ENCODE measurements at places on chromosomes 5 and 9.

- no peak for DNase-seq
Observed at GRCh38 chr9:128091571-128091970, 23.5 kb downstream of the SLC25A25 start.

GRCh38 chr9:117737721-117738226, 33.6 kb downstream of the TLR4 start:
- DNase-seq, result no peak

- DNase-seq, result no peak
Observed at GRCh38 chr9:125674981-125675973, 31.7 kb downstream of the MAPKAP1 start.

DNA sequence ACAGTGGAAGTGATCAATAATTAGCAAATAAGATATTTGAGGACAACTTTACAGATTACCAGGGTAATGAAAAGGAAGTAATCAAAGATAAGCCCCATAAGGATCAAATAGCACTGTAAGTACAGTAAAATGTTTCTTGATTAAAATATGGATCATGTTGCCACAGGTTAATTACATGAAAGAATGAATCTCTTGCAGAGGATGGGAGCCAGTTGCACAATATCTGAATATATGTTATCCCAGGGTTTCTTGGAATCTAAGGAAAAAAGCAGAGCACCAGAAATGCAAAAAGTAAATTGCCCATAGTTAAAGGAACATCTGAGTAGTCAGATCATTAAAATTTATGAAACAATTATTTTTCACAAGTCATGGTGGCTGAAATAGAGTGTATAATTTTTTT, 13.8 kb upstream of the SRP19 start:
- DNase-seq, result no peak

- no peak for DNase-seq
Observed at GRCh38 chr5:9888501-9888901, 258.4 kb upstream of the TAS2R1 start.

- DNase-seq, result no peak
Observed at GRCh38 chr9:134686896-134687295, 45.3 kb downstream of the COL5A1 start.

DNA sequence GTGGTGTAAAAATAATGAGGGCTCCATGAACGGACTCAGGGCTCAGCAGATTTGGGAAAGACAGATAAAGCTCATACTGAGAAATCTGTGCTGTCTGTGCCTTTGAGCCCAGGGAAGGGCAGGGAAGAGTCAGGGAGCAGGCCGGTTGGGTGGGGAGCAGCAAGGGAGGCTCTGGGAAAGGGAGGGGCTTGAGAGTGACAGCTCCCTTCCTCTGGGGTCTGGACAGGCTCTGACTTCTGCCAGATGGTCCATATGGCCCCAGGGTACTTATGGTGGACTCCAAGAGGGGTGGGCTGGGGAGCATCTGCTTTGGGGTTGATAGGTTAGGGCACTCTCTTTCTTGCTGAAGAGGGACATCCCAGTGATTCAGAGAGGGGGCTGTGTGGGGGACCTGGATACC, 2.1 kb downstream of the NPR2 start:
- no peak for DNase-seq

GRCh38 chr9:93436218-93436617, 15.3 kb upstream of the FAM120A start:
- DNase-seq, result no peak

- DNase-seq, result no peak
Observed at GRCh38 chr5:132269635-132270334, 12.3 kb downstream of the PDLIM4 start.

GRCh38 chr5:56088967-56089829, 94.4 kb upstream of the IL6ST start:
- DNase-seq, result no peak

- DNase-seq, result no peak
Observed at GRCh38 chr9:93900436-93900819, 54.7 kb downstream of the BARX1 start.

DNA sequence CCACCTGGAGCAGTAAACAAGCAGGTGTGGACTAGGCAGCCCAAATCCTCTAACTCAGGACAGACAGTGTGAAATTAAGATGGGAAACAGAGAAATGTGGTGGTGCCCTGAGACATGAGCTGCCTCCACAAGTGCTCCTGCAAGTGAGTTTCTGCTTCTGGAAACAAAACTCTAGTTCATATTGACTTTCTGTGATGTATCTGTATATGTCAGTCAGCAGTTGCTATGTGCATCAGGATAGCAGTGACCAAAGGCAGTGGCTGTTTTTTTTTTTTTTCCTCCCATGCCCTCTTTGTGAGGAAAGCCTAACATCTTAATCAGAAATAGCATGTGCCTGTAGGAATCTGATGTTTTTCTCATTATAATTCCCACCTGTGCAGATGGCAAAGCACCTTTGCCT, 318.4 kb upstream of the SEMA6A start:
- DNase-seq, result no peak

DNA sequence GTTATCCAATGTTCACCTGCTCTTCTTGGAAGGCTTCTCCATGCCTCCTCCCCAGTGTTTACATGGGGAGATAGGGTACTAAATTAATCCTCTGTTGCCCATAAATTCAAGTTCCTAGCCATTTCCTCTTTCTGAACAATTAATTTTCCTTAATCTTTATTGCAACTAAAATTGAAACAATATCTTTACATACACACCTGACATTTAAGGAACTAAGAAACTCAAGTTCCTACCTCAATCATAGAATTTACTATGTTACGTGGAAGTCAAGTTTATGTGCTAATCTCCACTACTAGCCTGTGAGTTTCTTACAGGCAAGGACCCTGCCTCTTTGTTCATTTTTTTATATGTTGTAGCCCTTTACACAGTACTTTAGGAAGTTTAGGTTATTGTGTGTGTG, 10.1 kb upstream of the ADRB2 start:
- no peak for DNase-seq

- no peak for DNase-seq
Observed at GRCh38 chr9:133821601-133822429, 83.7 kb upstream of the SARDH start.
